Stimulated activated CD8-positive, alpha-beta memory T cell treated with anti-CD3 and anti-CD28 coated beads, Interleukin-4, amount 100 ng/mL, for 1 hour (primary cell): ENCODE measurements at places on chromosomes 13 and 19.
A peak's percentile ranks its signal among the peaks of the same experiment; 100 is the strongest.

DNA sequence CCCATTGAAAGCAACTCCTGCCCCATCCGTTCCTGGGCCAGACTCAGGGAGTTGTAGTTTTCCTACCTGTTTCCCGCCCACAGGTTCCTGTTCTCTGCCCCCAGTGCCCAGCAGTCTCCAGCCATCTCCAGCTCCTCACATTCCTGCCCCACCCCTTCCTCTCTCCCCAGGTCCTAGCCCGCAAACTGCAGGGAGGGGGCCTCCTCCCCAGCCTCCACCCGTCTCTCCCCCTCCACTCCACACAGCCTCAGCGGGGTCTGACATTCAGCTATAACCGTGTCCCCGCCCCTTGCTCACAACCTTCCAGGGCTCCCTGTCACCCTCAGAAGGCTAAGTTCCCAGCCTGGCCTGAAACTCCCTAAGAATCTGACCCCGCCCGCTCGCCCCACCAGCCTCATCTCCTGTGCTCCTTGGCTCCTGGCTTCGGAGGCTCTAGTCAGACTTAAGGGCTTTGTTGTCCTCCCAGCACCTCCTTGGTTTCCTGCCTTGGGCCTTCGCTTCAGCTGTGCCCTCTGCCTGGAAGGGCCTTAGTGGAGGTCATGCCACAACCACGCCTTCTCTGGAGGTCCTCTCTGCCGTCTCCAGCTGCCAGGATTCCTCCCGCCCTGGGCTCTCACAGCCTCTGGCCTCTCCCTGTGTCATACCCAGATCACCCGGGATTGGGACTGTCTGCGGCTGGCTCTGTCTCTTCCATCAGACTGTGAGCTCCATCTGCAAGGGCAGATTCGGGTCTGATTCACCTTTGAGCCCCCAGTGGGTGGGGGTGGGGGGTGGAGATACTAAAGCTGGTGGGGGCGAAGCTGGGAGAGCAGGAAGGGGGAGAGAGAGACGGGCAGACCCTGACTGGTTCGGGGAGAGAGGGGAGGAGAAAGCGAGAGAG lies 5.1 kb upstream of the SPACA6 start:
- DNase-seq = no peak

GRCh38 chr19:33402421-33403220 lies 29.1 kb downstream of the CEBPG start:
- DNase-seq = no peak

DNA sequence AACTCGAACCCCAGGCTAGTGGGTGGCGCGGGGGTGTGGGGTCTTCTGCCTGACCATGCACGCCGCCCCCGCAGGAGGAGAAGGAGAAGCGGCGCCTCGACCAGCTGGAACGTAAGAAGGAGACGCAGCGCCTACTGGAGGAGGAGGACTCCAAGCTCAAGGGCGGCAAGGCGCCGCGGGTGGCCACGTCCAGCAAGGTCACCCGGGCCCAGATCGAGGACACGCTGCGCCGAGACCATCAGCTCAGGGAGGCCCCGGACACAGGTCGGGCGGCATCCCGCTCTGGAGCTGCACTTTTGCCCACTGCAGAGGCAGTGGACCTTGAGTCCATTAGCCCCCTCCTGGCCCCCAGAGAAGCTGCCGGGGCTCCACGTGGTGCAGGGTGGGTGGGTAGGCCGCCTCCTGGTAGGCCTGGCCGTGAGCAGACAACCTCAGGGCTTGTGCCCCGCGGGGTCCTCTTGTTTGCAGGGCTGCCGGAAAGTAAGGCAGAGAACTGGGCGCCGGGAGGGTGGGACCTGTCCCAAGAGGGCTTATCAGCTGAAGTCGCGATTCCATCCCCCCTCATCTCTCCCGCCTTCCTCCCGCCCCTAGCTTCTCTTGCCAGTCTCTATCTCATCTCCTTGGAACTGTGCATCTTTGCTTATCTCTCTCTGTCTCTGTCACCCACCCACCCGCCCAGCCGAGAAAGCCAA lies 9.9 kb downstream of the CCDC124 start:
- no peak for DNase-seq

DNA sequence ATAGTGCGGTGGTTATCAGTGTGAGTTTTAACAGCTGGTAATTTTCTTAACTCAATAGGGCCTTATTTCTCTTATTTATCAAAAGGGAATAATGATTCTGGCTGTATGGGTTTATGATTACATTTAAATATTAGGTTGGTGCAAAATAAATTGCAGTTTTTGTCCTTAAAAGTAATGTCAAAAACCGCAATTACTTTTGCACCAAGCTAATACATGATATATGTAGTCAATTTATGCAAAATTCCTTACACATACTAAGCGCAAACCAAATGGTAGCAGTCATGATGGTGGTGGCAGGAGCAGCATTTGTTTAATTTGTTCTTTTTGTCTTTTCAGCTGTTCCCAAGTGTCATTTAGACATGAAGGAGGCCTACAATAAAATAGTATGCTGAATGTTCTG lies 1777.1 kb downstream of the OLFM4 start:
- no peak for DNase-seq

GRCh38 chr13:113093580-113094409 lies 11.8 kb upstream of the F7 start:
- no peak for DNase-seq

GRCh38 chr19:2636897-2637683 lies 65.4 kb downstream of the GNG7 start:
- peak; percentile 59 for DNase-seq

GRCh38 chr13:50410921-50411746 lies 395.9 kb downstream of the KCNRG start:
- no peak for DNase-seq

DNA sequence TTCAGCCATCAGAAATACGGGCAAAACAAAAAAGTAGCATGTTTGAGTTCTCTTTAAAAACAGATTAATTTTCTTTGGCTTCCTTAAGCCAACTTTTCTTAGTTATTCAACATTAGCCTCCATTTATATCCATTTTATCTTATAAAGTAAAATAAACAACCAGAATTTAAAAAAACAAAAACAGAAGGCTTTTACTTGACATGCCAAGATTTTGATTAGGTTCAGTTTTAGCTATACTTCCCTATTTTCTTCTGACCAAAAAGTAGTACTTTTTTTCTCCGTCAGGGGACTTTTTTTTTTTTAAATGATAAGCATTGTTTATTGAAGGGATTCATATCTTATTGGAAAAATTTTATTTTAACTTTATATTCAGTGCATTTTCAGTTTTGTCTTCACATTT lies 18.1 kb downstream of the RNASEH2B start:
- DNase-seq = no peak

DNA sequence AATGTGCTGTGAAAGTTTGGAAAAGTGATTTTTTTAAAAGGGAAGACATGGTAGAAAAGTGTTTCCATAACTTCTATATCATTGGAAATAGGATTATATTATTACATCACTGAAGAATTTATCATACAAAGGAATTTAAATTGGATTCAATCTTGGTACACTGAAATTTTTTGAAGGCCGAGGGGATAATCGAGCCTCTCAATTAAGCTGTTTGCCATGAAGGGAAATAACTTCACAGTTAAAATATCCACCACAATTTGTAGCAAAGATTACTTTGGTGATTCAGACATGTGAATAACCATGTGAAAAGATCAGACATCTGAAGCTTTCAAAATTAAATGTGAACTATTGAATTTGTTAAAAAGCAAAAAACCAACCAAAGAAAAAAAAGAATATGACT lies 215.3 kb downstream of the KLF5 start:
- no peak for DNase-seq

DNA sequence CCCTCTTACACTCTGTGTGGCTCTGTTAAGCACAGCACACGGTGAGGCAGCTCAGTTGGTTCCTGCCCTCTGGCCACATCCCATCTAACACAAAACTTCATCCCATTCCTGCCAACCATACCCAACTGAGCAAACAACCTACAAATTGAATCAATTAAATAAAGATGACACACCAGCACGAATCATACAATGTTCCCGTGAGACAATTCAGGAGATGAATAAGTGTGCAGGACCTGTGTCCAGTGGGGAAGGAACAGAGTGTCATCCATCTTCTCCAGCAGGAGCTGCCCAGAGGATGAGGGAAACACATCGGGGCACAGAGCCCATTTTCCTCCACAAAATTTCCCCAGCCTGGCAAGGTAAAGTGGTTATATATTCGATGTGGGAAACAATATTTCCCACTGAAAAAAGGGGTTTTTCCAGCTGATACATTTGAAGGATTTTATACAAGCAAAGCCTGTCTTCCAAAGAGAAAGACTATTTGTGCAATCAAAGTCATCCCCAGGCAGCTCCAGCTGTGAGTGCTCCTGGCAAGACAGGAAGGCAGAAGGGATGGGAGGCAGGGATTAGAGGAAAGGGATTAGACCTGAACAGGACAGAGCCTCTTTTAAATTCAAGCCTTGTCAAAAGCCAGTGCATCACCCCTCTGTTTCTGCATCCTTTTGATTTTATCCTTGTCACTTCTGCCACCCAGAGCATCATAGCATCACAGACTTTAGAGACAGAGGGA lies 240.2 kb downstream of the LHFPL6 start:
- DNase-seq = no peak

DNA sequence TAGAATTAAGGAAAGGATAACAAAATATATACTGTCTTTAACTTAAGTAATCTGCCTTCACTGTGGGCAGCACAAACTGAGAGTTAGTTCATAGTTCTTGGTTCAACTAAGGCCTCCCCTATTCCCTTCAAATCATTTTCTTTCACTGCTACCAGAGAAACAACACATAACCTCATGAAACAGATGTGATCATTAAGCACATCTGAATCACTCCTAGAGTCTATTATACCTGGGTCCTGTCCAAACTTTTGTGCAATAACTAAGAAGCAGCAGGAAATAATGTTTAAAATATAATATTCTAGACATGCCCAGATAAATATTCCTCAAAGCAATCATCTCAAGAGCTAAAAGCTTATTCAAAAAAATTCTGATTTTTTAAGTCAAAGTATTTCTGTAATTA lies 62.9 kb downstream of the ZC3H13 start:
- no peak for DNase-seq

DNA sequence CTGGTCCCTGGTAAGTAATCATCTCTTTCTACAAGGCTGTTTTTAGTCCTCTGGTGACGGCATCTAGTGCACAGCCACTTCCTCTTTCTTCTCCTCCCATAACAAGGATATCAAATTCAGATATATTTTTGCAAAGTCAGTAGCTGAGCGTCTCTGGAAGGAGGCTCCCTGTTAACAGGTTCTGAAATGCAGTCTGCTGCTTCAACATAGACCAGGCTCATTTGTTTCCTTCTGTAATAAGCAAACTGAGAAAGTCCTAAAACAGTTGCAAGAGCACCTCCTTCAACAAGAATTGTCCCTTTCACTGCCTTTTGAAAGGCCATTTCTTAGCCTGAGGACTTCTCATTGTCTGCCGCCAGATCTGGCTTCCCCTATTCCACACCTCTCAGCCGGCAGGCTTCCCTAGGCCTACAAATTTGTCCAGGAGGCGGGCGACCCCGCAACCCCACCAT lies 7.4 kb upstream of the ZSCAN5A start:
- DNase-seq = no peak

DNA sequence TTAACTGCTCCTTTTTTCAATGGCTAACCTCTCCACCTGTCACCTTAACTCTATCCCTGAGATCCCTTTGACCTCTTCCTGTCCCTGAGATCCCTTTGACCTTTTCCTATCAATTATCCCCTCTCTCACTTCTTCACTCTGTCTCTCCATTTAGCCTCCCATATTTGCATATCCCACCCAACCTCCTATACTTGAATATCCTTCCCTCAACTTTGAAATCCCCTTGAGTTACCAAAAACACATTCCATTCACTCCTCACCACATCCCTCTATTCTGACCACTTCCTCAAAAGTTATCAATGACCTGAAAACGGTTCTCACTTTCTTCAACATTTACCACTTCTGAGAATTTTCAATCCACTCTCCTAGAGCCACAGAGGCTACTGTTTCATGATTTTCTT lies 3.0 kb downstream of the MYCBP2 start:
- no peak for DNase-seq

GRCh38 chr13:85724546-85725432 lies 74.4 kb downstream of the SLITRK6 start:
- DNase-seq = no peak

- DNase-seq = no peak
Observed at GRCh38 chr19:17128403-17128802, 52.8 kb downstream of the MYO9B start.

- DNase-seq = no peak
Observed at GRCh38 chr13:75657111-75657510, 21.0 kb downstream of the LMO7 start.

DNA sequence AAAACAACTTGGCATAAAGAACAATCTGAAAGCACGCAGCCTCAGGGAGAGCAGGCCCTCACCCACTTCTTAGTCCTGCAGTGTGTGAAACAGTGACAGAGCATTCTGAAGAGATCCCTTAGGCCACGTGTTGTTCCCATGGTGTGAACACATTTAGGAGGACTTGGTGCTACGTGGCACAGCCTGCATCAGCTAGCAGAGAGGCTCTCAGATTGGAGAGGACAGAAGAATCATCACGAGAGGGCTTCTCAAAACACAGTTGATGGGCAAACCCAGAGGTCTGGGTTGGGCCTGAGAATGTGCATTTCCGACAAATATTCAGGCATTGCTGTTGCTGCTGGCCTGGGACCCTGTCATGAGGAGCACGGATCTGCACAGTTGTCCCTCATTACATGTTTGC lies 26.1 kb upstream of the TFDP1 start:
- DNase-seq = no peak

DNA sequence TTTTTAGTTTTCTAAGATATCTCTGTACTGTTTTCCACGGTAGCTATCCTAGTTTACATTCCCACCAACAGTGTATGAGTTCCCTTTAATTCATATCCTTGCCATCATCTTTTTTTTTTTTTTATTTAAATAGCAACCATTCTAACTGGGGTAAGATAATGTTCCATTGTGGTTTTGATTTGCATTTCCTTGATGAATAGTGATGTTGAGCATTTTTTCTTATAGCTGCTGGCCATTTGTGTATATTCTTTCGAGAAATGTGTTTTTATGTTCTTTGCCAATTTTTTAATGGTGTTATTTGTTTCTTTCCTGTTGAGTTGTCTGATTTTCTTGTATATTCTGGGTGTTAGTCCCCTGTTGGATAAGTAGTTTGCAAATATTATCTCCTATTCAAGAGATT lies 454.8 kb downstream of the DACH1 start:
- no peak for DNase-seq
